Astrocyte of the cerebellum (primary cell): ENCODE measurements at places on chromosomes 7 and 10.

DNA sequence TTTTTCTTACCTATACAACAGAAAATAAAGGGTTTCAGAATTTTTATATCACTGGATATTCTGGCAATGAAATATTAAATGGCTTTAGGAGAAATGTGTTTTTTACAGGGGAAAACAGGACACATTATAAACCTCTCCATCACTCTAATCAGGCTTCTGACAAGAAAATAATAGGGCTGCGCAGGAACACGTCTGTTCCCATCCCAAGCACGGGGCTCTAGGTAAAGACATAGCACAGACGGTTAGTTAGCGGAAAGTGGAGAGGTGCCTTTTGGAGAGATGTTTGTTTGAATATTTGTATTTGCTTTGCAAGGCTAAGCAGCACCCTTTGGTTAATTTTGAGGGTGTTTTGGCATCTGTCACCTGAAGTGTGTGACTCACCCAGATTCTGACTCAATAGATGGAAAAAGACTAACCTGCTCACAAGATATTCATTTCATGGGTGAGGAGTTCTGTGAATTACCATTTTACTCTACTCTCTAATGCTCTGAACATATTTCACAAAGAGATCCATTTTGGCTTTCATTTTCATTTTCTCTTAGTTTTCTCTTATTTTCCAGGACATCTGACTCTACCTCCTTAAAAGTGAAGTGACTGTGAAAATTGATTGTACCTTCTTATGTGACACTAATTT lies 174.5 kb upstream of the AKR1E2 start:
- no peak for DNase-seq

GRCh38 chr10:11159543-11160215 lies 142.0 kb downstream of the CELF2 start:
- no peak for DNase-seq

DNA sequence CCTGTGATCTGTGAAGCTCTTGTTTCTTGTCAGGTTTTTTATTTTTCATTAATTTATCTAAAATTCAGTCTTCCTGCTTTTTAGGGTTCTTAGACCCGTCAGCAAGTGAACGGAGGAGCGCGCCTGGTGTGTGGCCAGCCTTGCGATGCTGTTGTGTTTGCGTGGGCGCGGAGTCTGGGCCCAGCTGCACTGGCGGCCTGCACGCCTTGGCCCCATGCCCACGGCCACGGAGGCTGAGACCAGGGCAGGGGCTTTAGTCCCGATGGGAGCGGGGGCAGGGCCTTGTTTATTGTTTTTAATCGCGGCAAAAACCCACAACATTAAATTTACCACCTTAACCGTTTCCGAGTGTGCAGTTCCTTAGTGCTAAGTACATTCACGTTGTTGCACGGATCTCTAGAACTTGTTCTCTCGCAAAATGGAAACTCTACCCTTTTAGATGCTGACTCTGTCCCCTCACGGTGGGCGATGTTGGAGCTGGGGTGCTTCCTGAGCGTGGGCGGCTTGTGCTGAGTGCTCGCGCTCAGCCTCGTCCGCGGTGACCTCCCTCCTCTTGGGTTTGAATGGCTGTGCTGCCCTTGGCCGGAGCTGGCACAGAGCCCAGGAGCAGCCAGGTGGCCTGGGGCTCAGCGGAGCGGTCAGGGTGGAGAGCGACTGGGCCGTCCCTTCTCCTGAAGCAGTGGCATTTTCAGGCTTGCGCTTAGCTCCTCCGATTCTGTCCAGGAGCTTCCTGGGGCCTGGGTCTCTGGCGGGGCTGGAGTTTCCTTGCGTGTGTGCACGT lies 69.1 kb downstream of the INPP5A start:
- DNase-seq, result no peak

DNA sequence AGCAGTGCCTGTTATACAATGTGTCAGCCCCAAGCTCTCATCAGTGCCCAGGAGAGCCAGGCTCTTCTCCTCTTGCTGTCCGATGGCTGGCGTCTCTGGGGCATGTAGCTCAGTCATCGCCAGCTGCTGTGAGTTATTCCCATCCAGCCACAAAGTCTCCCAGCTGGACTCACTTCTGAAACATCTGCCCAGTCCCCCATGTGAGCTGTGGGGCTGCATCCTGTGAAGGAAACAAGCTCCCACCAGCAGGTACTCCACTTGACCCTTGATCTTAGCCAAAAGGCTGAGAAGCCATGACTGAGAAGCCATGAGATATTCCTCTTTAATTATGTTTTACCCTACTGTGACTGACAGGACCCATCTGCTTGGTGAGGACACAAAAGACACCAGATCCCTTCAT lies 212.7 kb upstream of the IGFBP3 start:
- DNase-seq, result no peak

- DNase-seq, result no peak
Measured at GRCh38 chr10:73338801-73339368, 19.8 kb downstream of the CFAP70 start.

DNA sequence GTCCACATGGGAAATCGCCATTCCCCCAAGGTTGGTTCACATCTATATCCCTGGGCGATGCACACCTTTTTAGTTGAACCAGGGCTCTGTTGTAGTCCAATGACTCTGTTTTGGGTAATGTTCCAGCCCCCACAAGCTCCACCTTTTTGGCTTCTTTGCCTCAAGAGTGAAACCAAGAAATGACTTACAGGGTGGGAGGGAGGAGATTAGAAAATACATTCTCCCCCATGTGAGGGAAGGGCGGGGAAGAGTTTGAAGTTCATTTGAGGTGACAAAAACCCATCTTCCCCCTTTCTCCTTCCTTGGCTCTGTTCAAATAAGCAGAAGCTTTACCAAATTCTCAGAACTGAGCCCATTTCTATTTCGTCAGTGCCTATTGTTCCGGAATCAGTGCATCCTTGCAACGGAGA lies 82.8 kb downstream of the GATA3 start:
- no peak for DNase-seq

DNA sequence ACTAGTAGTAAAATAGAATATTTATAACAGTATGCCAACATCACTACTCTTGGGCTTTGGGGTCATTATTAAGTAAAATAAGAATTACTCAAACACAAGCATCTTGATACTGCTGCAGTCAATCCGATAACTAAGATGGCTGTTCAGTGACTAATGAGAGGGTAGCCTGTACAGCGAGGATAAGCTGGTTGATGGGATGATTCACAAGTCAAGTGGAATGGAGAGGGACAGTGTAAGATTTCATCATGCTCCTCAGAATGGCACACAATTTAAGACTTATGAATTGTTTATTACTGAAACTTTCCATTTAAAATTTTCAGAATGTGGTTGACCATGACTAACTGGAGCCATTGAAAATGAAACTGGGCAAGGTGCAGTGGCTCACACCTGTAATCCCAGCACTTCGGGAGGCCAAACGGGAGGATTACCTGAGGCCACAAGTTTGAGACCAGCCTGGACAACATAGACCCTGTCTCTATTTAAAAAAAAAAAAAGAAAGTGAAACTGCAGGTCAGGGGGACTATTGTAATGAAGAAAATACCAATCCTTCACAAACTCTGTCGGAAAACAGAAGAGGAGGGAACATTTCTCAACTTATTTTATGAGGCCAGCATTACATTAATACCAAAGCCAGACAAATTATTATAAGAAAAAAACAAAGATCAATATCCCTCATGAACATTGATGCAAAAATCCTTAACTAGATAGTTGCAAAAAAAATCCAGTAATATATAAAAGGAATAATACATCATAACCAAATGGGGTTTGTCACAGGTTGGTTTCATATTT lies 11.2 kb downstream of the AVL9 start:
- peak; percentile 47 for DNase-seq

DNA sequence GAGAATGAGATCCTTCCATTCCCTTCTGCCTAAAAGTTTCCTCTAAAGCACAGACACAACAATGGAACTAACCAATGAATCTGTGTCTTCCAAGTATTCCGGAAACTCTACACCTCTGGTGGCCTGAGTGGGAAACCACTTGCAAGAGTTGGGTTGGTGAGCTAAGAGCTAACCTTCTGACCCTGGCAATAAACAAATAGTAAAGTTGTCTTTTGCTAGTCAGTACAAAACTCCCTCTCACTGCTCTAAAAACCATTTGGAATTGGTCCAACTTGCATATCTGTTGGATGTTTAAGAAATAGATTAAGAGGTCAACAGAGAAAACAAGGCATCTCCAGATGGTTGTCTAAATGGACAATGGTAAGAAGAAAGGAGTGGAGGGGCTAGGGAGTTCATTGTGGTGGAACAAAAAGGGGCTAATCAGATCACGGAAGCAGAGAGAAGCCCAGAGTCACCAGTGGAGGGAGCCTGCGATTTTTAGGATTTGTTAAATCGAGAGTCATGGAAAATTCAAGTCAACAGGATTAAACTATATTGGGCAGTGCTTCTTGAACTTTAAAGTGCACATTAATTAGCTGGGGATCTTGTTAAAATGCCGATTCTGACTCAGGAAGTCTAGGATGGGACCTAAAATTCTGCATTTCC lies 192.3 kb downstream of the EVX1 start:
- DNase-seq, result no peak

DNA sequence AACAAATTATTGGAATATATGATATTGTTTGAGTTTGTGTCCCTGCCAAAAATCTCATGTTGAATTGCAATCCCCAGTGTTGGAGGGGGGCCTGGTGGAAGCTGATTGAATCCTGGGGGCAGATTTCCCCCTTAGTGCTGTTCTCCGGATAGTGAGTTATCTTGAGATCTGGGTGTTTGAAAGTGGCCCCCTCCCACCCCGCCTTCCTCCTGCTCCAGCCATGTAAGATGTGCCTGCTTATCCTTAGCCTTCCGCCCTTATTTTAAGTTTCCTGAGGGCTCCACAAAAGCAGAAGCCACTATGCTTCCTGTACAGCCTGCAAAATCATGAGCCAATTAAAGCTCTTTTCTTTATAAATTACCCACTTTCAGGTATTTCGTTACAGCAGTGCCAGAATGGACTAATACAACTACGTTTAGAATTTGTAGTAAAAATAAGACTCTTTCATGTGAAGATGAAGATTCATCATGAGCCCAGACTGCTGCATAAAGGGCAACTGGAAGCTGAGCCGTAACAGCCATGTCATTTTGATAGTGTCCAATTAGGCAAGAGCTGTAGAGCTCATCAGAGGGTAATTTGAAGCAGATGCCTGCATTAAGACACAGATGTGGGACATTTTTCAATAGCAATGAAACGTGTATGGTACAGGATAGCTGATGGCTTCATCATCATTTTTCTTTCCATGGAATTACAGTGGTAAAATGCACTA lies 1007.2 kb downstream of the REEP3 start:
- DNase-seq, result no peak

GRCh38 chr7:132394283-132395198 lies 181.7 kb downstream of the PLXNA4 start:
- no peak for DNase-seq

- no peak for DNase-seq
Measured at GRCh38 chr7:4051696-4052095, 630.4 kb upstream of the FOXK1 start.

GRCh38 chr7:78472519-78472918 lies 673.9 kb downstream of the PHTF2 start:
- DNase-seq, result no peak

GRCh38 chr7:101442426-101443070 lies 79.9 kb downstream of the COL26A1 start:
- no peak for DNase-seq

DNA sequence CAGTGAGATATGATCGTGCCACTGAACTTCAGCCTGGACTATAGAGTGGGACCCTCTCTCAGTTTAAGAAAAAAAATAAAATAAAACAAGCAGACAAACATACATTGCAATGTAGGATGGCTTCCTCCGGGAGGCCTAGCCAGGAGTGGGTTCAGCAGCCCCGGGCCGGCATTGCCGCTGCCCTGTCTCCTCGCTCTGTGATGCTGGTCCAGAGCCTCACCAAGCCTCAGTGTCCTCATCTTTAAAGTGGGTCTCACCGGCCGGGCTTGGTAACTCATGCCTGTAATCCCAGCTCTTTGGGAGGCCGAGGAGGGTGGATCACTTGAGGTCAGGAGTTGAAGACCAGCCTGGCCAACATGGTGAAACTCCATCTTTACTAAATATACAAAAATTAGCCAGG lies 71.6 kb downstream of the PTPRE start:
- DNase-seq, result no peak
